ENCODE measurements at places on chromosomes 2 and 18. TPM values are rescaled to one million over a fixed set of nuclear protein-coding genes. Genes with fewer than 3 reads are reported as not detected.

The SIX2 gene
- total RNA-seq = not detected

The NEU2 gene
- total RNA-seq = not detected

The HOXD13 gene
- total RNA-seq = not detected

The PLCD4 gene
- 0.60 TPM for total RNA-seq

The NBEAL1 gene
- total RNA-seq = 8.8 TPM

The HMSD gene
- not detected for total RNA-seq
